ENCODE measurements at places on chromosomes 5 and 9. TPM values are rescaled to one million over a fixed set of nuclear protein-coding genes. Genes with fewer than 3 reads are reported as not detected.

- no peak for DNase-seq
Observed at GRCh38 chr9:19162026-19162366, 34.7 kb upstream of the PLIN2 start.

Gene SCGB3A1
- 0.71 TPM for total RNA-seq

- no peak for DNase-seq
Observed at GRCh38 chr5:82405161-82405560, 127.0 kb upstream of the RPS23 start.

Gene RAB3C
- total RNA-seq = 8.4 TPM

- no peak for DNase-seq
Observed at GRCh38 chr5:150499437-150499956, 8.4 kb upstream of the NDST1 start.

Gene ALAD
- 52.8 TPM for total RNA-seq

GRCh38 chr5:115873392-115873791 lies 31.7 kb downstream of the AP3S1 start:
- DNase-seq = no peak

DNA sequence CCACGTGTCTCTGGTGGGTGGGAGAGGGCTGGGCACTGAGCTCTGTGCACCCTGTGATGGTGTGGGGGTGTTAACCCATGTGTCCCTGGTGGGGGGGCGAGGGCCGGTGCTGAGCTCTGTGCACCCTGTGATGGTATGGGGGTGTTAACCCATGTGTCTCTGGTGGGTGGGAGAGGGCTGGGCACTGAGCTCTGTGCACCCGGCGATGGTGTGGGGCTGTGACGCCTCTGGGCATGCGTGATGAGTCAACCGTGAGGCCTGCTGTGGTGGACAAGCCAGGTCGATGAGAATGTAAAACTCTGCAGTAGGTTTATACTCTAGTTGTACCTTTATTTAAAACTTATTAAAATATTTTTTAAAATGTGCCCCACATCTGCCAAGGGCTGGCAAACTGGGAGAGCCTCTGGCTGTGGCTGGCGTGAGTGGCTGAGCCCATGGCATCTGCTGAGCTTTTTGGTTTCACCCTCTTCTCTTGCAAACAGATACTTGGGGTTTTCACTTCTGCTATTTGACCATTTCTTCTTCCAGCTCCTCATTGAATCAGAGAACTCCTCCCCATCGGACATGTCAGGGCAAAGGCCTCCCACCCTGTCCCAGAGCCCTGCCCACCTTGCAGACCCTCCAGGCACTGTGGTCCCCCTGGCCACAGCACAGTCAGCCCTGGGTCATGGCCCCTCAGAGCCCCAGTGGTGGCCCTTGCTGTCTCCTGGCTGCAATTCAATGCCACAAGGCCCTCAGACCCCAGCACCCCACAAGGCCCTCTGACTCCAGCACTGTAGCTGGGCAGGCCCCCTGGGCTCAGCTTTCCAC lies 18.5 kb upstream of the EXOC3 start:
- DNase-seq = peak; percentile 85

Gene NPDC1
- 95.3 TPM for total RNA-seq

GRCh38 chr5:78649861-78650496 lies 1.4 kb upstream of the LHFPL2 start:
- DNase-seq = no peak

Data from mesenteric fat pad (tissue), 1 donor.